Muscle of back (tissue), 13 donors: ENCODE measurements at places on chromosomes 11 and 22.
A peak's percentile ranks its signal among the peaks of the same experiment; 100 is the strongest.

- no peak for DNase-seq
Measured at GRCh38 chr22:23086787-23087186, 16.5 kb downstream of the GNAZ start.

GRCh38 chr11:2684581-2684980, 15.2 kb downstream of the KCNQ1OT1 start:
- no peak for DNase-seq

- no peak for DNase-seq
Measured at GRCh38 chr11:36933481-36933880, 335.4 kb upstream of the RAG2 start.

DNA sequence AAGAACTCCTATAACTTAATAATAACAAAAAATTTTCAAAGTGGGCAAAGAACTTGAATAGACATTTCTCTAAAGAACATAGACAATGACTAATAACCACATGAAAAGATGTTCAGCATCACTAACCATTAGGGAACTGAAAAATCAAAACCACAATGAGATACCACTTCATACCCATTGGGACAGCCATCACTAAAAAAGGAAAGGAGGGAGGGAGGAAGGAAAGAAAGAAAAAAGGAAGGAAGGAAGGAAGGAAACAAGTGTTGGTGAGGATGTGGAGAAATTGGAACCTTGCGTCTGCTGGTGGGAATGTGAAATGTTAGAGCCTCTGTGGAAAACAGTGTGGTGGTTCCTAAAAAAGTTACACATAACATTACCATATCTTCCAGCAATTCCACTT, 55.8 kb downstream of the MS4A13 start:
- DNase-seq = no peak

DNA sequence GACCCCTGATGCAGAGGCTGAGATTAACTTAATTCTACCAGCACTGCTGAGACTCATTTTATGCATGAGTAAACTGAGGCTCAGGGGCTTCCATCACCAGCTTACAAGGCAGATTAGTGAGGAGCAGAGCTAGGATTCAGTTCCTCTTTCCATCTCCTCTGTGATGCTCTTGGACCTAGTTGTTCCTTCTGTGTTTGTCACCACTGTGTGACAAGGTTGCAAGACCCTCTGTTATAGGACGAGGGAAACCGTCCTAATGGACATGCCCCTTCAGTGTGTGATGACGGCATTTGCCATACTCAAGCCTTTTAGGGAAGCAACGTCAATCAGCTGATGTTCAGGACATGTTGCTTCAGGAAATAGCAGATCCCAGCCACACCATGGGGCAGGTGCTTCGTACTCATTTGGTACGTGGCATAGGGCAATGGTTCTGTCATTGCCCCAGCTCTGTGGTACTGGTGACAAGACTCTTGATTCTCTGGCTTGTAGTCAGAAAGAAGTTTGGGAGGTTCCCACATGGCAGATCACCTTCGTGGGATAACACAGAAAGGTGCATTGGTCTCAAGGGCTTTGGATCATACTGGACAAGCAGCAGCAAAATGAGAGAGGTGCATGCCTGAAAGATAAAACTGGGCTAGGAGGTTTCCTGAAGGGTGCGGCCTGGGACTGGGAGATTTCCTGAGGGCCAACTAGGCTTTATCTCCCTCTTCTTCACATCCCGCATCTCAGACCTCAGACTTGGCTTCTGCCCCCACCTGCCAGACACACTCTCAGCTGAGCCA, 23.9 kb upstream of the CD44 start:
- no peak for DNase-seq

GRCh38 chr11:111412293-111412692, 33.2 kb upstream of the POU2AF1 start:
- no peak for DNase-seq

GRCh38 chr22:47322854-47323253, 560.4 kb downstream of the TBC1D22A start:
- no peak for DNase-seq

- peak; percentile 19 for DNase-seq
Measured at GRCh38 chr11:118338637-118339061, 3.9 kb downstream of the CD3D start.

DNA sequence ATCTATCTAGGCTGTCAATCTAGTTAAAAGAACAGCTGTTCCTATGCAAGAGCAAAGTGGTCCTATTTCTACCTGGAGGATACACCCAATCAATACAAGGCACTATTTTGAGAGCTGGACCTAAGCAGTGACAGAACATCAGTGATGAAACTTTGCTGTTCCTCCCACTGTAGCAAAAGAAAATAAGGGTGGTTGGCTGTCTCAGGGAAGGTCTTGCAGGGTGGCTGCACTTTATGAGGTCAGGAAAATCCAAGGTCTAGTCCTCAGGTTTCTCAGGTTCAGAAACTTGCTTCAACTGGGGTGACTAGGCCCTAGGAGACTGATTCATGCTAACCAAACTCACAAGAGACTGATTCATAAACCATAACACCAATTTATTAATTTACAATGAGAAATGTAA, 11.6 kb downstream of the CPSF7 start:
- DNase-seq = no peak

- DNase-seq = no peak
Measured at GRCh38 chr11:76641905-76642304, 28.6 kb downstream of the LRRC32 start.

- DNase-seq = no peak
Measured at GRCh38 chr11:28849053-28849452, 740.9 kb downstream of the METTL15 start.

DNA sequence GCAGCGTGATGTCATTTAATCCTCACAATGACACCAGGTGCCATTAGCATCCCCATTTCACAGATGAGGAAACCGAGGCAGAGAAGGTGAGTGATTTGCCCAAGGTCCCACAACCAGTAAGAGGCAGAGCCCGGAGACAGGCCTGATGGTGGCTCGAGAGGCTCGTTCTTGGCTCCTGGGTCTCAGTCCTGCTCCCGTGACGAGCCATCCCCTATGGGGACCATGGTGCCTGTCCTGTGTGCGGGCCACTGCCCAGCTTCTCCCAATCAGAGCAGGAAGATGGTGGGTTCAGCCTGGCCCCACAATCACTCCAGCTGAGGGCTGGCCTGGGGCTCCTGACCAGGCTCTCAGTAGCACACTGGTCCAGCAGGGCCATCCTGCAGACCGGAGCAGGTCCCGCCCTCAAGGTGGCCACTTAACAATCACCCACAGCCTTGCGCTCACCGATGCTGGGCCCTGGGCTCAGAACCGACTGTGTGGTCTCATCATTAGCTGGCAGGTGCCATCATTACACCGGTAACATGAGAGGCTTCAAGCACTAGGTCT, 3.6 kb downstream of the ALDH3B1 start:
- no peak for DNase-seq

DNA sequence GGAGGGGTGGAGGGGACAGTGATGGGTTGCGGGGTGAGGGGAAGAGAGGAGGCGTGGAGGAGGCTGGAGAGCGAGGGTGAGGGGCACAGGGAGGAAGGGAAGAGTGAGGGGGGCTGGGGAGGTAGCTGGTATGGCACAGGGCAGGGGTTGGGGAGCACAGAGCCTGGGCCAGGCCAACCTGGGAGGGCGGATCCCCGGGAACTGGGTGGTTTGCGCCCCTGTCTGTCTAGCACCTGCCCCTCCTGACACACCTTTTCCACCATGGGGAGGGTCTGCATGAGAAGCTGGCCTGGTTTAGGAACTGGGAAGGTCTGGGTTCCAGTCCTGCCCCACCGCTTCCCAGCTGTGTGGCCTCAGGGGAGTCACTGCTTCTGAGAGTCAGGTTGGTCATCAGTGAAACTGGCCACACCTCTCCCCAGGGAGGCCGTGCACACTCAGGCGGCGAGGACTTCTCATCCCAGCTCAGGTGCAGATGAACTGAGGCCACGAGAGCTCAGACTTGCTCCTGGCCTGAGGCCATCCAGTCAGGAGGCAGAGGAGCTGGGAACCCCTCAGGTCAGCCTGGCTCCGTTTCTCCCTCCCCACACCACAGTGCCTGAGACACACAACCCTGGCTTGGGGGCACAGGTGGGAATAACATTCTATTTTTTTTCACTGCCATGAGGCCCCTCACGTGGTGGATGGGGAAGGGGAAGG, 95.6 kb downstream of the PHF21B start:
- no peak for DNase-seq

GRCh38 chr11:95100856-95101507, 11.3 kb downstream of the ENDOD1 start:
- DNase-seq = peak; percentile 40

- no peak for DNase-seq
Measured at GRCh38 chr11:125435461-125436238, 60.4 kb downstream of the FEZ1 start.

- DNase-seq = no peak
Measured at GRCh38 chr11:66694056-66694410, 16.3 kb upstream of the RBM4B start.

DNA sequence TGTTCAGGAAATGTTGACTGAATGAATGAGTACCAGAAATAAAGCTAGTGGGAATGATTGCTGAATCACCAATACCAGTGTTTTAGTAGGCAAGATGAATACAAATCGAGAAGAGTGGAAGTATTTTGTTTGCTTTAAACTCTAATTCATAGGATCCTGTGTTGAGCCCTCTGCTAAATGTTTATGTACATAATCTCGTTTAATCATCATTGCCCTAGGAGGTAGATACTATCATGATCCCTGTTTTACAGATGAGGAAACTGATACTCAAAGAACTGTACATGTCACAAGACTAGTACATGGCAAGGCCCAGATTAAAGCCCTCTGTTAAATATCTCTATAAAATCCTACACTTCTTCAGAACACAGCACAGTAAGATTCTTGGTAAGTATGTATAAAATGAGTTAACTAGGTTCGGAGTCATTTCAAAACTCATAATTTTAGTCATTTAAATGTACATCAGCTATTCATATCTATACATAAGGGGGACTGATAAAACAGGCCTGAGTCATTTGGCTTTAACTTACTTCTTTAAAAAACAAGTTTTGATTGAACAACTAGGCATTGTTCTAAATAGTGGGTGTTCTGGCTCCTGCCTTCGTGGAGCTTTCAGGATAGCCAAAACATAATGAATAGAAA, 97.1 kb downstream of the EXT2 start:
- DNase-seq = no peak

DNA sequence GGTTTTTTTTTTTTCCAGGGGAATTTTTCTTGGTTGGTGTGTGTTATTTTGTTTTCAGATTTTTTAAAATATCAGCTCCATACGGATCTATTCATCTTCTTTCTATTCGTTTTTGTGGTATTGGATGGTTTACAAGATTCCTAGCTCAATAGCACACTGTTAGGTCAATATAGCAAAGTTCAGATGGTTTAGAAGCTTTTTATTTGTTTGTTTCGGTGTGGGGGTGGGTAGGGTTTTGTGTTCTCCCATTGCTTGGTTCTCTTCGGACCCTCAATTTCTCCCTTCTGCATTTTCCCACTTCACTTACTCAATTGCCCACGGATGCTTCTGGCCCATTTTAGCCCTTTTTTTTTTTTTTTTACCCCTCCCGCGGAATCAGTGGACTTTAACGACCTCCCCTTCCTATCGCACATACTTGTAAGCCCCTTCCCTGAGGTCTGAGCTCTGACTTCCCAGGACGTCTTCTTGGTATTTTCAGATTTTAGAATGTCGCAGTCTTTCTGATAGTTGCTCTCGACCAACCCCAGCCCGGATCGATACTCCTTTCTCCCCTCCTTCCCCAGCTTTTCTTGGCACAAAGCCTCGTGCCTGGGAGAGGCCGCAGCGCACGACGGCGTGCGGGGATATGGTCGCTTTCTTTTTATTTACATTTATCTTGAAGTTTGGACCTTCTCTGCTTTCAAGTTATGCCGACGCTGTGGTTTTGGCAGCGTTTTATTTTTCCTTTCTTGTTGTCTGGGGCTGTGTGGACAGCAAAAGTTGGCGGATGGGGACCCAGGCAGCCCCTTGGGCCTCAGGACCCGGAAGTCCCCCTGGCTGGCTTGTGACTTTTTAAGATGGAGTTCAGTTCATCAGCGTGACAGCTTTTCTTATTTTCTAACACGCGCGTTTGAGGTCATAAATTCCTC, 4.4 kb upstream of the SPDYC start:
- peak; percentile 60 for DNase-seq

GRCh38 chr11:47425611-47426010, 628 bp downstream of the PSMC3 start:
- no peak for DNase-seq

- DNase-seq = no peak
Measured at GRCh38 chr11:96219981-96220623, 122.9 kb downstream of the MAML2 start.

GRCh38 chr11:61121192-61121831, 19.0 kb downstream of the CD5 start:
- no peak for DNase-seq

DNA sequence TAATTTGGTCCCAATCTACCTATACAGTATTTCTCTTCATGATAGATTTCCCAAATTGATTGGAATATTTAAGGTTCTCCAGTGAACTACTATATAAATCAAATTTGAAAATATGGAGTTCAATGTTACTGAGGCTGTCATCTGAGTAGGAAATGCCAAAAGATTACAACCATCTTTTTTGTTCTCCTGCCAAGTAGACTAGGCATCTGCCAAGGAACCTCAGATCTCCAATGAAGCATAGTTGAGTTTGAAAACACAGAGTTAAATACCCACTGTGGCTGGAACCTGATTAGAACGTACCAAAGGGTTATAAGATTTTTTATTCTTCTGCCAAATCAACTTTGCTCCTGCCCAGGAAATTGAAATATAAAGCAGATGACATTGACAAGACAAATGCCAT, 330.9 kb downstream of the CNTN5 start:
- DNase-seq = no peak

- DNase-seq = no peak
Measured at GRCh38 chr11:46338988-46339666, 8.1 kb upstream of the DGKZ start.

- peak; percentile 71 for DNase-seq
Measured at GRCh38 chr11:22677153-22677903, 10.9 kb downstream of the GAS2 start.

DNA sequence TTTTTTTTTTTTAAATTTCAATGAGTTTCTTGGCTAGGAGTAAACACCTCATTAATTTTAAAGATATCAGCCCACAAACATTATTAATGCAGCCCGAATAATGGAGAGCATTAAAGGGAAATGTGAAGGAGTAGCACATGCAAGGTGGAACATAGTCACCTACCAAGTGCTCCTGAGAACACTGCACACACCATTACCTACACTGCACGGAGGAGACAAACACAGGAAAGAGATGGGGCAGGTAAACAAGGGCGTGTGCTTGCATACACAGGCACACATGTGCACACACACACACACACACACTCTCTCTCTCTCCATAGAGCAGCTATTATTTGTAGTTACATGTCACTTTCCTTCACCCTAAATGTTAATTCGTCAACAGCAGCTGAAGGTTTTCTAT, 30.2 kb downstream of the HTR3B start:
- no peak for DNase-seq

- no peak for DNase-seq
Measured at GRCh38 chr22:37190262-37190780, 2.3 kb upstream of the C1QTNF6 start.

GRCh38 chr22:25780673-25781072, 38.7 kb downstream of the MYO18B start:
- no peak for DNase-seq

- DNase-seq = no peak
Measured at GRCh38 chr11:87660926-87661660, 514.1 kb downstream of the RAB38 start.
